AG09319 (cell line): ENCODE measurements at places on chromosomes 11 and 22.

GRCh38 chr11:65778431-65778900 lies 2.3 kb downstream of the AP5B1 start:
- DNase-seq: no peak

DNA sequence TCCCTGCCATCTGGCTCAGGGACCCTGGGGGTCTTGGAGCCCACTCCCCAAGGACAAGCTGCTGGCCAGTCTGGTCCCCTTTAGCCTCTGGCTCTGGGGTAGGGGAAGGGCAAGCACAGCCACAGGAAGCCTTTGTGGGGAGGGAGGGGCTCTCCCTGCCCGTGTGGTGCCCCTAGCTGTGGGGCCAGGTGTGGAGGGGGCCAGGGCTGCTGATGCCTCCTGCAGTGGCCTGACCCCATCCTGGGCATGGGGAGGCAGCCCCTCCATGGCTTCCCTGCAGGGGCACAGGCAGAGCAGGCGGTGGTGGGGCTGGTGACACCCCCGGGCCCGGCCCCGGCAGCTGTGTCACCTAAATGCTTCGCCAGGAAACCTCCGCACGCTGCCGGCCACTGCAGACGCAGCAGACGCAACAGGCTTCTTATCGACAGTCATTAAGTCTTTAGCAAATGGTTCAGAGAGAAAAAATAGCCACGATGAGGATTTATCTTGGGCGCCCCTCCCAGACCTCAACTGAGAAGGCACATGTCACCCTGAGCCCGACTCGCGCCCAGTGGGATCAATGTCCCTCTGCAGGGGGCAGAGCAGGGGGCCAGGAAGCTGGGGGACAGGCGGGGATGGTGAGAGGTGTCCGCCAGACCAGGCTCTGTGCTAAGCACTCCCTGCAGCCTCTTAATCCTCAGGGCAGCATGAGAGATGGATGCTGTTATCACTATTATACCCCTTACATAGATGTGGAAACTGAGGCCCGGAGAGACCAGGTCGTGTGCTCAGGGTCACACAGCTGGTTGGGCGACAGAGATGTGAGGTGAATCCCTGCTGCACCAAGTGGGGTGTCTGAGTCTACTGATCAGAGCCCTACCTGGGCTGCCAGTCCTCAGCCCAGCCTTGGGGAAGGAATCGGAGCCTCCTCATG lies 33.9 kb downstream of the FLRT1 start:
- no peak for DNase-seq

GRCh38 chr11:108561535-108561991 lies 32.0 kb downstream of the EXPH5 start:
- DNase-seq: no peak

DNA sequence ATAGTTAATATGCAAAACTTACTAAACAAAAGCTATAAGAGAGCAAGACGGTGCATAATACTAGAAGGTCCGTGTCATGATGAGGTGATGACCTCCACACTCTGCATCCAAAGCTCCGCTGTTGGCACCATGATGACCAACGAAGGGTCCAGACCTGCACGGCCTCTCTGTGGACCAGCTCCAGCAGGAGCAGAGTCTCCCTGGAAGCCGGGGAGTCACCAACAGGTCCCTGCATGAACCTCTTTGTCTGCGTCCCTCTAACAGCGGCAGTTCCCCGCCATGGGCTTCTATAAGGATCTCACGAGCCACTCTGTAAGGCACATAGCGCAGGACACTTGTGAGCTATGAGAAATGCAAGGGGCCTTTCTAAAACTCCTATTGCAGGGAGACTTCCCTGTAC lies 517.3 kb downstream of the BRD1 start:
- no peak for DNase-seq

DNA sequence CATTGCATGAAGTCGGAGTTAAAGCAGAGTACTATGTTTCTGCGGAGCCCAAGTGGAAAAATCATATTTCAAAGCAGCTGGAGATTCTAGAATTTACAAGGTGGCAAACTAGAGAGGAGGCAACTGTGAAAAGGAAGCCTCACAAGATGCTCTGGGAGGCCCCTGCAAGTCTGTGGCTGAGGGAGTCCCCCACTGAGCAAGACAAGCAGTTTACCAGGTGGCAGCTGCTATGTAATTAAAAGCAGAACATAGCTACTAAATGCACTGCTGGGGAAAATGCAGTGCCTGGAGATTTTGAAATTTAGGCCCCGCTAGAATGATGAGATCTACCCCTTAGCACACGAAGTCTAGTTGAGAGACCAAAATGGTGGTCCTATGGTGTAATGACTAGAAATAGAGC lies 728.0 kb downstream of the OPCML start:
- no peak for DNase-seq
